Brain (organoid and tissue), 16 donors: ENCODE measurements at places on chromosomes 6 and 20.

DNA sequence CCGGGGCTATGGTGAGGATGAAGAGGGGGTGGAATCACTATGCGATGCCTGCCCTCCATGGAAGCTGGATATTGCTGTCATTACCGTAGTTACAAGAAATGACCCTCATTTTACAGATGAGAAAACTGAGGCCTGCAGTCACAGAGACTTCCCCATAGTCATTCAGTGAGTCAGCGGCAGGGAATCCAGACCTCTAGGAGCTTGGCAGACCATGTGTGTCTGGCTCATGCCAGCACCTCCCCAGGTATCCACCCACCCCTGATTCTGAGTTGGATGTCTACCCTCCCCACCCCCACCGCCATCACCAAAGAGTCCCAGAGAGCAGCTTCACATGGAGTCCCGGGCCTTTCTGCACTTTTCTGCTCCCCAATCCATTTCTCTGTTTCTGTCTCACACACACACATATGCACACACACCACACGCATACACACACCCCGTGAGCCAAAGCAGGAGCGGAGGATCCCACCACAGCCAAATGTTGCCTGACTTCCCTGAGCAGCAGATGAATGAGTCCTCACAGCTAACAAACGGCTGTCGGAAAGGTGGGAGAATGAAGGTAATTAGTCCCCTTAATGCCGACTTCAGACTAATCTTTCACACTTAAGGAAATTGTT, 24.8 kb downstream of the CDH22 start:
- DNase-seq: peak; percentile 71

GRCh38 chr20:9353916-9354276, 160.5 kb upstream of the LAMP5 start:
- DNase-seq: no peak

DNA sequence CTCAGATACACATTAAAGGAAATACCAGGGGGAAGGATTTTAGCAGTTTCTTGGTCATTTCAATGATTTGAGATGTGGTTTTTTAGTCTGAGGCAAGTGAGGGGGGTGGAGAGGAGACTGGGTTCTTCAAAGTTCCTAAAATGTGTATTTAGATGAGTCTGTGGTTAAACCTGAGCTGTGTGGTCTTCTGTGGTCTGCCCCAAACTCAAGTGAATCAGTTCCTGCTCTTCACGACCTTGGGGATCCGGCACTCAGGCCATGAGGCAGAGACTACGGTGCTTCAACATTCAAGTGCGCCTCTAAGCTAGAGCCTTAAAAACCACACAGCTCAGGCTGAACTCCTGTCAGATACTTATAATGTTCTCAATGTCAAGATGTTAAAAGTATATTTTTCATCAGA, 406.7 kb downstream of the LMBRD1 start:
- no peak for DNase-seq

- no peak for DNase-seq
Observed at GRCh38 chr20:3010985-3011723, 32.3 kb upstream of the GNRH2 start.

DNA sequence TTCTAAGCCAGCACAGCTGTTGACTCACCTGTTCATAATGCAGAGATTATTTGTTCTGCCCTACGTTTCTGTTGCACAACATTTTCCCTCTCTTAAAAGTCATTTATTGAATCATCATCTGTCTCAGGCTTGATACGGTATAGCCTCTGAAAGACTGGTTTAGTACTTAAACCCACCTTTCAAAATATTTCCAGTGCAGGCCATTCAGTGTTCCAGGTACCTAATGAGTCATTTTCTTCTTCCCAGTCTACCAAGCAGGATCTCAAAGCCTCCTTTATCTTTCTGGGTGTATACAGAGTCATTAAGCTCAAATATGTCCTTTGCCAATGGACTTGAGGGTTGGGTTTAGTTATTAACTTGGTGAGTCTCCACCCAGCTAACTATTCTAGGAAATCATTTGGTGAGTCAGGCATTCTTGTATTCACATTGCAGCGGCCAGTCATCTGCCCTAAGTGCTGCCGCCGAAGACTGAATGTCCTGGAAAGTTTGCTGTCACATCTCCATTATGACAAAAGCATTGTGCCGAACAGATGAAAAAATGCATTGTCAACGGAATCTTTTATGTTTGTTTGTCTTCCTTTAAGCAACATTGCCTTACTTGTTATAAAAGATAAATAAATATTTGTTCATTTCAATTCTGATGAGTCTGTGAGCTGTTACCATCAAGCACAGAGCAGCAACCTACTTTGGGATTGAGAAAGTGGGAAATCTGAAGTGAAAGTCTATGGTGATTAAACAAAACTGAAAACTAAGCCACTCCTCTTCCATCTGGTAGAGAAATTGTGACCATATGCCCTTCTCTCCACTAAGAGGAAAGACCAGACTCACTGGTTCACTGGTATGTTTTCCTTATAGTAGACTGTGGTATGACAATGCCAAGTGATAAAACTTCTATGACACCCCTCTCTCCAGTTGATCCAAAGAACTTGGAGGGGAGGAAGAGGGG, 14.3 kb upstream of the FAM135A start:
- no peak for DNase-seq
